ENCODE measurements at places on chromosomes 4 and X.
A peak's percentile ranks its signal among the peaks of the same experiment; 100 is the strongest.

DNA sequence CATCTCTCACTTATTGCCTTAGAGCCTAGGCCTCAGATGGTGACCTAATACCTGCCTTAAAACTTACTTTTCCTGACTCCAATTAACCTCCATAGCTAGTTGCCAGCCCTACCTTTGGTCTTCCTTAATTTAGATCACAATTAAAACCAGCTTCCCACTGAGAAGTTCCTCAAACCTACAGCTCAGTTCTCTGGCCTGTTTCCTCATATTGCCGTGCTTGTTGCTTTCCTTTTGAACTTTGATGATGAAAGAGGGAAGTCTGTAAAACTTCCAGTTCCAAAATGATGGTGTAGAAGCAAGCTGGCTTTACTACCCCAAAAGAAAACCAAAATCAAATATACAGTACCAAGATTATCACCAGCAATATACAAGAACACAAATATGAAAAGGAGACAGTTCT, 28.9 kb upstream of the CAMK2D start:
- DNase-seq: no peak

DNA sequence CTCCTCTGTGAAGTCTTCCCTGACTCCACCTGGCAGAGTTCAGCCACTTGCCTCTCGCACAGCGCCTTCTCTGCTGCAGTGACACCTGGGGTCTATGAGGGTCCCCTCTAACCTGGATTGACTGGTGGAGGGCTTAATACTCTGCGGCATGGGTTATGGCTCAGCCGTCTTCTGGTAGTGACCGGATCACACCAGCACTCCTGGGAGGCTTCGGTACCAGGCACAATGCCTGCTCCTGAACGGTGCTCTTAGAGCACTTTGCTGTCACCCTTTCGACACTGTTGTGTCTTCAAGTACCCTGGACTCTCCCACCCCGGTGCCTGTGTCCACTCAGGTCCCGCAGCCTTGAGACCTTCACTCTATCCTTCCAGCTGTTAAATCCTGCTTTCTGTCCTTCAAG, 50.0 kb downstream of the C4orf50 start:
- DNase-seq: no peak

GRCh38 chrX:110786486-110786885, 9.1 kb downstream of the CHRDL1 start:
- no peak for DNase-seq

DNA sequence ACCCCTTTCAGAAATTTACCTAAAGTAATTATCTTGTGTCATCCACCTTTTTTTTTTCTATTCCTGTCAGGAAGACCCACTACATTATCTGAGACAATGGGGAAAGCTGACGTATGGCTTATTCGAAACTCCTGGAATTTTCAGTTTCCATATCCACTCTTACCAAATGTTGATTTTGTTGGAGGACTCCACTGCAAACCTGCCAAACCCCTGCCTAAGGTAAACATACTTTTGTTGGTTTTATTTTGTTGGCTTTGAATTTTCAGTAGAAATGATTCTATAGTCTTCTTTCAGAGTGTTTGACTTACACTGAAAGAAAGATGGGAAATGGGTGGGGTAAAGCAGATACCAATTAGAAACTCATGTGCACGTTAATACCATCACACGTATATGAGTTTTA, 2.2 kb downstream of the UGT2B7 start:
- no peak for DNase-seq

DNA sequence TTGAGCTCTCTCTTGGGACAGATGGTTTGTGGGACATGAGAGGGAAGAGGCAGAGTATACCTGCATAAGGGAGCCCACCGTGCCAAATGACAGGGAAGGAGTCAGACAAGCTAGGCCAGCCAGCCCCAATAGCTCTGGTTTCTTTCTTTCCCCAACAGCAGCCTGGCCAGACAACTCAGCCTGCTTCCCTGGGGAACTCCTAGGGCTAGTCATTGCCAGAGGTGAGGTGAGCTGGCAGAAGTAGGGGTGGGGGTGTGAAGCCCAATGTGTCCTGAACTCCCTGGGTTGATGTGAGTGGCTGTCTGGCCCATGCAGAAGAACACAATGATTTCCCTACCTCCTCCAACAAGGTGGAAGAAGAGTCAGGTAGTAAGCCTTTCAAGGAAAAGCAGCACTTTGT, 135.5 kb downstream of the AMMECR1 start:
- no peak for DNase-seq

DNA sequence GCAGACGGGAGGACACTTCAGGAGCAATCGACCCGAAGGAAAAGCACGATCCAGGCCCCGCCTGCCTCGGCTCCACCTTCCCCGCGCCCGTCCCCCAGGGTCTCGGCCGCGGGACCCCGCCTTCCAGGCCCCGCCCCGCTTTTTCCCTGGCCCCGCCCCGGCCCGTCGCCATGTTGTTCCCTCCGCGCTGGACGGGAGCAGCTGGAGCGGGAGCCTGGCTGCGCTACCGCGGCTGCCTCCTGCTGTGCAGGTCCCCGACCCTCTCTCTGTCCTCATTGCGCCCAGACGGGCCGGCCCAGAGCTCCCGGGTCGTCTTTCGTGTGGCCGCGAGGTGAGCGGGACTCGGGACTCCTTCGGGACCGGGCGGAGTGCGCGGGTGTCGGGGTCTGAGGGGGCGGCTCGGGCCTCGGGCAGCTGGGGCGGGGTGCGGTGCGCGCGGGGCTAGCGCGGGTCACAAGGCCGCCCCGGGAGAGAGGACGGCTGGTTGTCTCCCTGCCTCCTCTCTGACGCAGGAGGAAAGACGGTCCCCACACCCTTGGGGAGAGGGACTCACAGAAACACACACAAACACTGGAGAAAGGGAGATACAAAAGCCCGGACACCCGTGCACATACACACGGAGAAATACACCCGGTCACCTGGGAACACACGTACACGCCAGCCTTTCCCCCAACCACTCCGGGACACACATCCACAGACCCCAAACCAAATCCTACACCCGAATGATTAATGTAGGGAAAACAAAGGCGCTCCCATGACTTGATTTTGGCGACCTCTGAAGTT, at the start of gene RAB9A:
TSS of gene RAB9A (plus strand) at position 171 of the 783 bp plus-strand sequence. CDS start 19,619 bp downstream, outside the sequence.
- peak; percentile 86 for DNase-seq

DNA sequence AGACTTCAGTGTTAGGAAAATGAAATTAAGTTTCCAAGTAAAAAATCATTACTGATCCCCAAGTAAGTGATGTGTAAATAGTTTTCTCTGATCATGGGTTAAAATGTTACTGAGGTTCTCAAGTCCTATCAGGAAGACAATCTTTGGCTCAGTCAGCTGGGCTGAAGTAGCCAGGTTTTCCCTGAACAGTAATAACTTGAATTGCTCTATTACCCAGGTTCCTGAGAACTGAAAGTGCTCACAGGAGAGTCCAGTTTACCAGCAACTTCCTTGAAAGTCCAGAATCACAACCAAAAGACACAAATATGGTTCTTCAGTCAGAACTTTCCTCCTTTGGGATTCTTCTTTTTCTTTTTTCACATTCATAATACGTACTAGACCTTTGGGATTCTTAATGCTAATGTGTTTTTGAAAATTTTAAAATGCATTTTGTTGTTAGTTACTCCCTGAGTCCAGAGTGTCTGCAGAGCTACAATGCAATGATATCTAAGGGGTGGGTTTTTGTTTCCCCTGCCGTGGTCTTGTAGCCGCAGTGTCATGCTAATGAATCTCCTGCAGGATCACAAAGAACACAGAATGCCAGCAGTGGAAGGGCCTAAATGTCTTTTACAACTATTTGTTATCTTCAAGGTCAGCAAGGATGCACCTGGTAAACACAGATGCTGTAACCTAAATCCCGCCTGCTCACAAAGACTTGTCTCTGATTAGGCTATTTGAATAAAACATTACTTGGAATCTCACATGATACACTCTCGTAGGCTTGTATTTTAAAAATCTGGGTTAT, 439.8 kb upstream of the NR3C2 start:
- no peak for DNase-seq

DNA sequence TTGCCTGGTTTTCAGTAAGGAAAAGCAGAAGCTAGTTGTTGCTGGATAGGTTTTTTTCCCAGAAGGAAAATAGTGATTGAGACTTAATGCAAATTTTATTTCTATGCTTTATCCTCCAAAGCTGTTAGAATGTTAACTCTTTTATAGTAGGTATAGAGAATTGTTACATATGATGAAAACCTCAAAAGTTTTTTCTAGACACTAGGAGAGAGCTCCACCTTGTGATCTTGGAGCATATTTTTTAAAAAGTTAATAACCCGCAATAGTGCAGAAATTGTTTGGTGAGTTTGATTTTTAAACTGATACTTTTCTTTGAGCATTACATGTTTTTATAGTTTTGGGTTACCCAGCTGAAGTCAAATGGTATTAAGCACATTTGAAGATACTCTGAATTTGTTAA, 56.5 kb downstream of the STAG2 start:
- no peak for DNase-seq

GRCh38 chrX:55777596-55777995, 60.0 kb downstream of the RRAGB start:
- DNase-seq: no peak

GRCh38 chrX:88908056-88908455, 161.0 kb downstream of the CPXCR1 start:
- no peak for DNase-seq

DNA sequence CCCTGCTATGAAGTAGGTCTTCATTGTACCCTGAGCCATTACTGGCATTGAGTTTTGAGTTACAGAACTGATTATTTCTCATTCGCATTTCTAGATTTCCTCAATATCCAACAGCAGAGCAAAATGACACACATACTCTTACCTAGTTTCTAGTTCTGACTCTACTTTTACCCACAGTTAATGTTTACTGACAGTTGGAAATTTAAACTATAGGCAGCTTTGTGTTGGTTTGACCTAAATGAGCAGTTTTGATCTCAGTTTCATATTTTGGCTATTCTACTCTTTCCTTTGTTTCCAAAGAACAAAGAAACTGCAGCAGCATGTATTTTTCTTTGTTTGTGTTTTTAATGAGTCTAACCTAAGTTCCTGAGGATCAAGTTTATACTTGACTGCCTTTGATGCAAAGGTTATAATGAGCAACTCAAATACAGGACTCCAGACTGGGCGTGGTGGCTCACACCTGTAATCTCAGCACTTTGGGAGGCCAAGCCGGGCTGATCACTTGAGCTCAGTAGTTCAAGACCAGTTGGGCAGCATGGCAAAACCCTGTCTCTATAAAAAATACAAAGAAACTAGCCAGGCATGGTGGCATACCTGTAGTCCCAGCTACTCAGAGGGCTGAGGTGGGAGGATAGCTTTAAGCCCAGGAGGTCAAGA, 30.4 kb downstream of the TXK start:
- DNase-seq: peak; percentile 20

DNA sequence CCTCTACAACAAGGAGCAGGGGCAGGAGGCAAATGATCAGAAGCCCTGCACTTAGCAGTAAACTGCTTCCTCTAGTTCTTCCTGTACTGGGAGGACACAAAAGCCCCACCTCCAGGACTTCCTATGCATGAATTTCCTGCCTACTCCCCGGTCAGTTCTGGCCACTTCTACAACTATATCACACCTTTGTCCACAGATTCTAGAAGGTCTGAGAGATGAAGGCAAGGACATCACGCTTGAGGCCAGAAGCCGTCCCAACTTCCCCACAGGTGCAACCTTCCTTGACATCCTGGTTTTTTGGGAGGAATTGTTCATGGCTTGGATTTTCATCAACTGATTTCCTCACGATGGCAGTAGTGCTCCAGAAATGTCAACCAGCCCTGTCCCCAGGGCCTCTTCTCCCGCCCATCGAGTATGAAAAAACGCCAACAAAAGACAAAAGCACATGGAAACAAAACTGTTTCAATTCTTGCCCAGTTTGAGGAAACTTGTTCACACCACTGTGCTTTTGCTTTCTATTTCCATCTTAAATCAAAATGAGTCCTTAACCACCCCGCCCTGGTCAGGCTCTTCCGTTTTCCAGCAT, 206.5 kb upstream of the STK26 start:
- DNase-seq: peak; percentile 52

DNA sequence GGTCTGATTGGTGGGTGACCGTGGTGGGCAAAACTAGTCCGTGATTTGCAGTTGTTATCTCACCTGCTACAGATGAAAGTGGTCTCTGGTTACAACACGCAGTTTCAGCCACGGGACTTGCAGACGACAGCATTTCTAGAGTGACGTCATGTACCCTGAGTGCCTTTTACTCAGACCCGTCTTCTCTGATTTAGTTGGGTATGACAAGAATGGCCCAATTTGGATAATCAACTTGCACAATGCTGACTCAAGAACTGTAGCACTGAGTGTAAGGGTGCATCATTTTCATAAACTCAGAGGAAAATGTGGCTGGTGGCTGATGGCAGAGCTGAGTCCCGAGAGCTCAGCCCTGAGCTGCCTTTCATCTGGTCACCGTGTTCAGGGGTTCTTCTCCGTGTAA, 281.4 kb upstream of the FRG1 start:
- no peak for DNase-seq

DNA sequence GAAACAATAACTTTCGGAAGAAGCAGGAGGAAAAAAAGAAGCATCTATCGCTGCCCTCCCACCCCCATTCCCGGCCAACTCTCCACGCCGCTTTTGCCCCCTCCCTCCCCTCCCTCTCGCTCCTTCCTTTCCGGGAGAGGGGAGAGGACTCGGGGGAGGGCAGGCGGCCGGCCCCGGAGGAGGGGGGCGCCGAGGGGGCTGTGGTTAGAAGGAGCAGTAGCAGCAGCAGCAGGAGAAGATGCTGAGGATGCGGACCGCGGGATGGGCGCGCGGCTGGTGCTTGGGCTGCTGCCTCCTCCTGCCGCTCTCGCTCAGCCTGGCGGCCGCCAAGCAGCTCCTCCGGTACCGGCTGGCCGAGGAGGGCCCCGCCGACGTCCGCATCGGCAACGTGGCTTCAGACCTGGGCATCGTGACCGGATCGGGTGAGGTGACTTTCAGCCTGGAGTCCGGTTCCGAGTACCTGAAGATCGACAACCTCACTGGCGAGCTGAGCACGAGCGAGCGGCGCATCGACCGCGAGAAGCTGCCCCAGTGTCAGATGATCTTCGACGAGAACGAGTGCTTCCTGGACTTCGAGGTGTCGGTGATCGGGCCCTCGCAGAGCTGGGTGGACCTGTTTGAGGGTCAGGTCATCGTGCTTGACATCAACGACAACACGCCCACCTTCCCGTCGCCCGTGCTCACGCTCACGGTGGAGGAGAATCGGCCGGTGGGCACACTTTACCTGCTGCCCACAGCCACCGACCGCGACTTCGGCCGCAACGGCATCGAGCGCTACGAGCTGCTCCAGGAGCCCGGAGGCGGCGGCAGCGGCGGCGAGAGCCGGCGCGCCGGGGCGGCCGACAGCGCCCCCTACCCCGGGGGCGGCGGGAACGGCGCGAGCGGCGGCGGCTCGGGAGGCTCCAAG, 1.3 kb downstream of the PCDH7 start:
- peak; percentile 22 for DNase-seq

GRCh38 chrX:136647677-136648360, at the start of gene CD40LG:
Gene CD40LG, plus strand, starts transcription at chrX:136648158. Its CDS starts 91 bp downstream, at chrX:136648249.
- DNase-seq: no peak

- no peak for DNase-seq
These were observed 52.4 kb downstream of the EDNRA start for GRCh38 chr4:147533331-147533730.

Measured in GM13977 (cell line).